Stimulated activated CD8-positive, alpha-beta memory T cell treated with anti-CD3 and anti-CD28 coated beads, Interleukin-4, amount 100 ng/mL, for 1 hour (primary cell): ENCODE measurements at places on chromosomes 5 and 9.

DNA sequence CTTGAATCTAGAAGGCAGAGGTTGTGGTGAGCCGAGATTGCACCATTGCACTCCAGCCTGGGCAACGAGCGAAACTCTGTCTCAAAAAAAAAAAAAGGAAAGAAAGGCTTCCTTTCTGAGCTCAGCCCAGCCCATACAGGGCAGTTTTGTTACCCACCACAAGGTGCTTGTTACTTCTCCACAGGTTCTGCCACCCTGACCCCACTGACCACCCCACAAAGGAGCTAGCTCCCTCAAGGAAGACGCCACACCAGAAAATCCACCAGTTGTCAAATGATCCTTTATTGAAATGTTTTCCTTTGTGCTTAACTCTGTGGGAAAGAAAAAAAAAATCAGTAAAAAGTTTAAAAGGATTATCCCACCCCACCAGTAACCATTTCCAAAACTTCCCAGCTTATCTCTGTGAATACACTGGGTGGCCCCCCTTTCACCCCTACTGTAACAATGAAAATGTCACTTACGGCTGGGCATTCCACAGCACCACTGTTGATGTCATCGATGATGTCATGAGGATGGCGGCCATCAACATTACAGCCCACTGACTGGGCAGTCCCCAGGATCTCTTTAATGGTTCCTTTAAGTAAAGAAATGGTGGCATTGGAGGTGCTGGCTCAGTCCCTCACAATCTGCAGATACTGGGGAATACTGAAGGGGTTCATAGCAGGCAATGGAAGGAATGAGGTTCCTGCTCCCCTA is 3.6 kb downstream of the RPL12 start:
- no peak for DNase-seq

DNA sequence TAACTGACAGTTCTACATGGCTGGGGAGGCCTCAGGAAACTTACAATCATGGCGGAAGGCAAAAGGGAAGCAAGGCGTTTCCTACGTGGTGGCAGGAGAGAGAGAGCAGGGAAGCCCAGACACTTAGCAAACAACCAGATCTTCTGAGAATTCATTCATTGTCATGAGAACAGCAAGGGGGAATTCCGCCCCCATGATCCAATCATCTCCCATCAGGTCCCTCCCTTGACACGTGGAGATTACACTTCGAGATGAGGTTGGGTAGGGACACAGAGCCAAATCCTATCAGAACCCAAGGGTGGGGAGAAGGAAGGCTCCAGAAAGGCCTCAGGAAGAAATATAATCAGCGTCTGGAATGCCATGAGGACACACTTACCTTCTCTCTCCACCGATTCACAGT is 34.3 kb downstream of the KIF4B start:
- no peak for DNase-seq

GRCh38 chr5:1666221-1666620 is 133.4 kb downstream of the MRPL36 start:
- no peak for DNase-seq

GRCh38 chr5:175878544-175879438 is 7.4 kb downstream of the CPLX2 start:
- no peak for DNase-seq

DNA sequence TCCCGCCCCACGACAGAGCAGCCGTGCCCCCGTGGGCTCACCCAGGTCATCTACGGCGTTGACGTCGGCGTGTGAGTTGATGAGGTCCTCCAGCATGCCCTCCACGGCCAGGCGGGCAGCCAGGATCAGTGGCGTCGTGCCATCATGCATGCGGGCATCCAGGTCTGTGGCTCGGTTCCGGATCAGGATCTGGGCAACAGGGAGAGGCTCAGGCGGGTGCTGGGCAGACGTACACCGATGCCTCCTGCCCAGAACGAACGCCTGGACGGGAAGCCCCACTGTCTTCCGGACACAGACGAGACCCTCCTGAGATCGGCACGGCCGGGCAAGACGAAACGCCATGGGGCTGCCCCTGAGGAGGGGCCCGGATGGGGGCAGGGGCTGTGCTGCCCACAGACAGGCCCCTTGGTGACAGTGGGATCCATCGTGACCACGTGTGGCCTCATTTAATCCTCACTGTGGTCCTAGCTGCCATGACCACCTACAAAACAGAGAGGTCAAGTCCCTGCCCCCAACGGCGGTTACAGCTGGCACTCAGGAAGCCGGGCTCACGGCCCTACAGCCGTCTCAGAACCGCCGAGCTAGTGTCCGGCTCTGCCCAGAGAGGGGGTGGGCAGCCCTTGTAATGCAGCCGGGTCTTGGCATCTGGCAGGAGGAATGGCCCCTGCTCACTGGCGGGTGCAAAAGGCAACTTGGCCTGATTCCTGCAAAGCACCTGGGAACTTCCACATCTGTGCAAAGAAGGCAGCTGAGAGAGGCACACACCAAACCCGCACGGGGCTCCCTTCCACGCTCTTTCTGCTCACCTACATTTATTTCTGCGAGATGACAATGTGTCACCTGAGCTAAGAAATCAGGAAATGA is 16.5 kb upstream of the SEC16A start:
- DNase-seq = no peak
